Foreskin melanocyte (primary cell): ENCODE measurements at places on chromosomes 6 and 20.

DNA sequence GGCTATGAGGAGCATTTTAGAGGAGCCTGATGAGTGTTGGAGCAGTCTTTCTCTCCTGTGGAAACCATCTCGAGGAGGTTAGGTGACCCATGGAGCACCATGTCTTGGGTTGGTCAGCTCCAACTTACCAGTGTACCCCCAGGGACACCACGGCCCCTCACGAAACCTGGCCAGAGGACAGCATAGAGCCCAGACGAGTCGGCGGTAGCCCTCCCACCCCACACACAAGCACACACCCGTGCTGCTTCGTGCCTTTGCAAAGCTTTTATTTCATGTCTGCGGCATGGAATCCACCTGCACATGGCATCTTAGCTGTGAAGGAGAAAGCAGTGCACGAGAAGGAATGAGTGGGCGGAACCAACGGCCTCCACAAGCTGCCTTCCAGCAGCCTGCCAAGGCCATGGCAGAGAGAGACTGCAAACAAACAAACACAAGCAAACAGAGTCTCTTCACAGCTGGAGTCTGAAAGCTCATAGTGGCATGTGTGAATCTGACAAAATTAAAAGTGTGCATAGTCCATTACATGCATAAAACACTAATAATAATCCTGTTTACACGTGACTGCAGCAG, 53.6 kb downstream of the EZR start:
- no peak for DNase-seq

GRCh38 chr20:13870170-13870748, 85.4 kb downstream of the NDUFAF5 start:
- no peak for DNase-seq

GRCh38 chr6:45808917-45809316, 206.7 kb downstream of the CLIC5 start:
- no peak for DNase-seq

GRCh38 chr20:24942679-24943078, 6.4 kb upstream of the CST7 start:
- no peak for DNase-seq

DNA sequence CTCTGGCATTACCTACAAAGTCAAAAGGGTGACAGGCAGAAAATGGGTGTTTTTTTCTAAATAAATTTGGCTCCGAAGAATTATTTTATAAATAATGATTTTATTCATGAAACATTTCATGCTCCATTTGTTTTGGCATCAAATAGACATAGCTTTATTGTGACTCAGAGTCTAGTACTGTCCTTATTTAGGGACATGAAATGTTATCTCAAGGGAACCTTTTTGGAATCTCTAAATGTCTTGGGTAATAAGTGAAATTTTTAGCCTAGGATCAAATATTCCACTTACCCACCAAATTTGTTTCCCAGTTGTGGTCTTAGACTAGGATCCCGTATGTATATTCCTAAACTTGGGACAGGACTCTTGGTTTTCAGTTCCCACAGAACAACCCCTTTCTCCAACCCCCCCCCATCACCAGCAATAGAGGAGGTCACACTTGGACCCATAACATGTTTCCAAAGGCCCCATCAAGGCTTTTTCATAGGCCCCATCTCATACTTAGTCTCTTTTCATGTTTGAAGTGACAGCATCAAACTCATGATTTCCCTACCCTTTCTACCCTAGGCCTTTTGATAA, 81.8 kb downstream of the JAG1 start:
- no peak for DNase-seq

DNA sequence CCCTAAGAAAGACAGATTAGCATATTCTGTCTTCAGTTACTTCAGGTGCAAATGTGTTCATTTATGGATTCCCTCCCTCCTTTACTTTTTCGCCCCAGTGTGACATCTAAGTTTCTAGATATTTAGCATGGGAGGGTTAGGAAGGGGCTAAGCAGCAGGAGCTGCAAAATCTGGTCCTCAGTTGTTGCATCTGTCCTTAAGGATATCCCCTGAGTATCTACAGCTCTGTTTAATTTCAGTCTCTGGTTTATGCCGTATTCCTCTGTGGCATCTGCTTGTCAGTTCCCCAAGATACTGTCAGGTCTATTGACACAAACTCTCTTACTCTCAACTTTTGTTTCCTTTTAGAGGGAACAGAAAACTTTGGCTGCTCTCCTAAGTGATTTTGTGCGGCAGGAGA, 754.6 kb upstream of the MAP3K7 start:
- no peak for DNase-seq

GRCh38 chr20:37903317-37904007, 535 bp downstream of the VSTM2L start:
- DNase-seq: no peak

DNA sequence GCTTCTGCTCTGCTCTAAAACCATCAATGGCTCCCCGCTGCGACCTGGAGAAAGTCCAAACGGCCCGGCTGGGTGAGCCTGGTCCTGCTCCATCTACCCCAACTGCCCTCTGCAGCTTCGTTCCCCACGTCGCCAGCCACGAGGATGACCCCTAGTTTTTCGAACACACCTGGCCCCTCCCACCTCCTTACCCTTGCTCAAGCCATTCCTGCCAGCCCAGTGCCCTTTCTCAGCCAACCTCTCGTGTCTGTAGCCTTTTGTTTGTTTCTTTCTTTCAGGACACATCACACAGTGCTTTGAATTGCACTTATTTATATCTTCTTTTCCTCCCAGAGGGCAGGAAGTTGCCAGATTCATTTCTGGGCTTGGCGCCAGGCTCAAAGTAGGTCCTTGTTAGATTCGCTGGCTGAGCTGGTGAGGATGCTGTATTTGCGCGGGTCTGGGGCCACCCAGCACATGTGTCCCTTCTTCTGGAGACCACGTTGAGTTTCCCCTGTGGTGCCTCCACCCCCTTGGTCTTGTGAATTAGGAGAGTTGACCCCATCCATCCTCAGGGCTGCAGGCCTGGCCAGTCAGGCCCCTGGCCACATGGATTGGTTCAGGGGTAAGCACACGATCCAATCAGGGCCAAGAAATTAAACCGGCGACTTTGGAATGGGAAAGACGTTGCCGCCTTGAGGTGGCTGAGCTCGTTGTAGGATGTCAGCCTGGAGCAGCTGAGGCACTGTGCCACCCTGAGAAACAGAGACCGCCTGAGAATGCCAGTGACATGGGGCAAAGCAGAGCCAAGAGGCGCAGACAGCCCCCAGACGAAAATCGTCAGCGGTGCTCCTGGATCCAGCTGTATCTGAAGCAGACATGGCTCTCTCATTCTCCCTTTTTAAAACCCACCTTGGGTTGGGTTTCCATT, 156.0 kb downstream of the CEBPB start:
- peak; percentile 95 for DNase-seq

- DNase-seq: peak; percentile 26
Measured at GRCh38 chr6:16839631-16840179, 78.4 kb upstream of the ATXN1 start.

- DNase-seq: no peak
Measured at GRCh38 chr20:9062066-9062465, 6.8 kb upstream of the PLCB4 start.

DNA sequence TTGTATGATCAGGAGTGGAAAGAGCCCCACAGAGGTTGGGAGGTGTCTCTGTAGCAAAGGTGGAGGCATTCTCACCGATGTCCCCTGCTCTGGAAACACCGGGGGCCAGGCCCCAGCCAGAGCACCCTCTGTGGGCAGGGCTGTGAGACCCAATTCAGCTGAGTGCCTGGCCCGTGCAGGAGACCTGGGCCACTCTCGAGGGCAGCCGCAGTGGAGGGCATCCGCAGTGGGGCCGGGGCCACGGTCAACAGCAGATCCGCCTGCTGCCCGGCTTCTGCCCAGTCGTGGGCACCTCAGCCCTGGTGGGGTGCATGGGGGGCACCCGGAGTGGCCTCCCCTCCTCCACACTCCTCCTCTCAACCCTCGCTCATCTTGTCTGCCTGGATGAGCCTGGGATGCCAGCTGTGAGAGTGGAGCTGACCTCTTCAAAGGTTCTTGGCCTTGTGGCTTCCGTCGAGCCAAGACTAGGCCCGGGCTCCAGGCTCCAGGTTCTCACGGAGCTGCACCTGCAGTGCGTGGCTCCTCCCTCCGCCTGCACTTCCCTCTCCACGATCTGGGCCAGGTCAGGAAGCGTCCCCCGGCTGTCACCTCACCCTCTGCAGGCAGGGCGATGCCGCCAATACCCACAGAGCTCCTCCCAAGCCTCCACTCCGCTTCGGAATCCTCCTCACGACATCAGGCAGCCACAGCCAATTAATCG, 134.8 kb downstream of the TAF4 start:
- no peak for DNase-seq

GRCh38 chr6:144681334-144681733, 396.2 kb downstream of the UTRN start:
- DNase-seq: no peak

DNA sequence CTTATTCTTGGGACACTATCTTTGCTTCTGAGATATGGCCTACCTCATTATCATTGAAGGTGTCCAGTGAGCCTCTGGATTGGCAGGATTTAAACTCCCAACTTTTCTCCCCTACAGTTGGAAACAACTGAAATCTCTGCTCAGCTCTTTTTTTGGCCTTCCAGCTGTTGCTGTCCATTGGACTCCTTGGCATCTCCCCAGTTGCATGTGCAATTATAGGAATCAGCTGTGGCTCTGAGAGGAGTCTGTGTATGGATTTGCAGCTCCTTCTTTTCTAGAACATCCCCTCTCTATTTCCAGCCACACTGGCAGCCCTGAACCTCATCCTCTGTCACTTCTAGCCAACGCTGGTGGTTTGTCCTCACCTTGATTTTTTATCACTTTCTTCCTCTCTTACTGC, 21.2 kb downstream of the RAB22A start:
- DNase-seq: no peak

GRCh38 chr20:37775200-37775599, 81.4 kb downstream of the CTNNBL1 start:
- DNase-seq: no peak

- DNase-seq: peak; percentile 81
Measured at GRCh38 chr20:19992996-19993908, 23.9 kb upstream of the NAA20 start.

- no peak for DNase-seq
Measured at GRCh38 chr20:63172726-63173125, 43.2 kb downstream of the YTHDF1 start.
